ENCODE measurements at places on chromosomes 11 and 22.
A peak's percentile ranks its signal among the peaks of the same experiment; 100 is the strongest.

DNA sequence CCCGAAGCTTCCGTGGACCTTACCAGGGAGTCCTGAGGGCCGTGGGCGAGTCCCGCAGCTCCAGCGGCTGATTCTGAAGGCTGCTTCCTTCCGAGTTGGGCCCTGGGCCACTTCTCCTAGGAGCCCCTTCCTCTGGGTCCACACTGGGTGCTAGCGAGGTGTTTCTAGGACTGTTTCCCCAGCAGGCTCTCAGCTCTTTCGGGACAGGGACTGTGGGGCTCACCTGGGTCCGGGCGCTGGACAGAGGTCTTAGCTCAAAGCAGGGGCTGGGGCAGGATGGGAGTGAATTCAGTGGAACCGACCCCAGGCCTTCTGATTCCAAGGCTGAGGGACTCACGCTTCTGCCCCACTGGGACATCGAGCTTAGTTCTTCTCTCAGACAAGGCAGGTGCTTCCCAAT lies 29.3 kb upstream of the CSNK1E start:
- no peak for DNase-seq

- peak; percentile 16 for DNase-seq
Observed at GRCh38 chr11:111977146-111978027, 40.2 kb downstream of the DIXDC1 start.

- DNase-seq: no peak
Observed at GRCh38 chr11:90558328-90558865, 335.5 kb upstream of the CHORDC1 start.

GRCh38 chr11:6443269-6444003 lies 2.6 kb upstream of the HPX start:
- peak; percentile 46 for DNase-seq

DNA sequence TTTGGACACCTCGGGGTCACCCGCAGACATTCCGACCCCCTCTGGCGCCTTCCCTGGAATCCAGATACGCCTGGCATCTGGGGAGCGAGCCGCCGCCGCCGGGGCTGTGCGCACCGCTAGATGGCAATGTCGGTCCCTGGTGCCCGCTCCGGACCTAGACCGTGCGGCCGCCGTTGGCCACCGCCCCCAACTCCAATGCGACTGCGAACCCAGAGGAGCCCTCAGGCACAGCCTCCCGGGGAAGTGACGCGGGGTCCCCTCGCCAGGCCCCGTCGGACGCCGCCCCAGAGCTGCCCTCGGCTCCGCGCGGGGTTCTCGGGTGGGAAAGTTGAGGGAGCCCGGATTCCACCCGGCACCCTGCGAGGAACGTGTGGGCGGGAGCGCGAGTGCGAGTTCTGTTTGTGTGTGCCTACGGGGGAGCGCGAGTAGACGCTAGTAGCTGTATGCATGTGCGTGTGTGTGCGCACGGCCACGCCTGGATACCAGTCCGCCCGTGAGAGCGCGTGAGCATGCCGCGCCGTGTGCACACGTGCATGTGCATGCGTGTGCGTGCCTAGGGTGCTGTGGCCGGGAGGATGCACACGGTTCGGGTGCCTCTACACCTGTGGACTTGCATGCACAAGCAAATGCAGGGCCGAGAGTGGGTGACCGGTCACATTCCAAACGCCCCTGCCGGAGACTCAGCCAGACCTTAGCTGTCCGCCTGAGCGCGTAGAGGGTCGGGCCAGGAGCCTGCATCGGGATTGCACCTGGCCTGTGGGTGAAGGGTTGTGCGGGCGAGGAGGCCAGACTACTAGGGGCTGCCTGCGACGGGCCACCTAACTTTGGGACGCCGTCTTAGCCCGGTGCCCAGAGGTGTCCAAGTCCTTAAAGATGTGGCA lies 1.9 kb downstream of the CHRM4 start:
- peak; percentile 43 for DNase-seq

DNA sequence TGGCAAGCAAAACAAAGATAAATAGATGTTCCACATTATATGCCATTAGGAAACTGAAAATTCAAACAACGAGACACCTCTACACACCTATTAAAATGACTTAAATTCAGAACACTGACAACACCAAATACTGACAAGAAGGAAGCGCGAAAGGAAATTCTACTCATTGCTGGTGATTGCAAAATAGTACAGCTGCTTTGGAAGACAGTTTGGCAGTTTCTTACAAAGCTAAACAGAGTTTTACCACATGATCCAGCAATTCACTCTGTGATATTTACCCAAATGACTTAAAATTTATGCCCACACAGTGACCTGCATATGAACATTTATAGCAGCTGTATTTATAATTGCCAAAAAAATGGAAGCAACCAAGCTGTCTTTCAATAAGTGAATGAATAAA lies 232.6 kb downstream of the CASP12 start:
- peak; percentile 36 for DNase-seq

DNA sequence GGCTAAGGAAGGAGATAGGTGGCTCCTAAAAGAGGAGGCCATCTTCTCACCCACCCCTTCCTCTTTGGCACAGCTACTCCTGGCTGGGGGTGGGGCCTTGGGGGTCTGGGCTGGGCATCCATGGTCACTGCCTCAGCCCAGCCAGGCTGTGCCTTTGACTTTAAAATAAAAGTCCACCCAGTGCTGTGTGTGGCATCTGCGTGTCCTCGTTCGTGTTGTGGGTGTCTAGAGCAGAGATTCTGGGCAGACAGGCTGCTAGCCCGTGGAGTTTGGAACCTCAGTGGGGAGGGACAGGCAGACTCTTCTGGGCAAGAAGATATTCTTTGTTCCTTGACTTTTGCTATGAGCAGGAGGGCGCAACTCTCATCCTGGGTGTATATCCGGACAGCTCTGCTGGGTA lies 13.1 kb downstream of the RPS6KA4 start:
- no peak for DNase-seq

DNA sequence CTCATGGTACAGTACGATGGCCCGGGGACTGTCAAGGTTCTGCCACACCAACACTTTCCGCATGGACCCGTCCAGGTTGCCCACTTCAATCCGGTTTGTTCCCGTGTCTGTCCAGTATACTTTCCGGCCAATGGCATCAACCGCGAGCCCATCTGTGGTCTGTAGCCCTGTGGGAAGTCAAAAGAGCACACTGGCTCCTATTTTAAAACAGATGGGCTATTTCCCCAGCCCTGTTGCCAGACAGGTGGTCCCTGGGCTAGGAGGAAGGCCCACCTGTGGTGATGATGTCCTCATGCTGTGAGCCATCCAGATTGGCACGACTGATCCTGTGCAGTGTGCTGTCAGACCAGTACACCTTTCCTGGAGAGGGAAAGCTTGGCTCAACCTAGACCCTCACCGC lies 30.4 kb upstream of the CKAP5 start:
- no peak for DNase-seq

GRCh38 chr11:45930031-45930794 lies 7.8 kb downstream of the LARGE2 start:
- no peak for DNase-seq

DNA sequence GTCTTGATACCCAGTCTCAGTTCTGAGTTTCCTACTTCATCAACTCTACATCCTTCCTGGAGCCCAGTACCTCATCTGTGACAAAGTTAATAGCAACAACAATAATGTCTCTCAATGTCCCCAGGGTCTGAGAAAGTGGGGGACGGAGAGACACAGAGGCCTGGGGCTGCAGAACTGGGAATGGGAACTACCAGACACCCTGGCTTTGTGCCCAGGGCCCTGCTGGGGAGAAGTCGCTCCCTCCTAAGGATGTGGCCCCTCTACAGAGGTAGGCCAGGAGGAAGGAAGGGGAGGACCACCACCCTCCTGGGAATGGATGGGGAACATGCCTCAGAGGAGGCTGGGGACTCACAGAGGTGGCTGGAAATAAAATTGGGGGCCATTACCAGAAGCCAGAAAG lies 5.5 kb downstream of the PRG3 start:
- no peak for DNase-seq

DNA sequence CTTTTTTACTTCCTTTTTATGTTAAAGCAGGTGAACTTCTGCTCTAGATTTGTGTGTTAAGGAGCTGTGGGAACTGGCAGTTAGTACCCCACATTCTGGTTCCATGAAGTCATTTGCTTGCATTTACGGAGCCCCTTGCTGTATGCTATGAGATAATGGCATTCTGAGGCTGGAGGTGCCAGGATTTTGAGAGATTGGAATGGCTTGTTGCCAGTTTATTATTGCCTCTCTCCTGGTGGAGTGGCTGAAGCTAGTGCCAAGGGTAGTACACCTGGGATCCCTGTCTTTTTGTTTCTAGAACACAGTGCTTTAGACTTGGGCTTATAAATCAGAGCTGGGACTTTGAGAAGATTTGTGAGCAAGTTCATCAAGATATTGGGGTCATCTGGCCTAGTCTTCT lies 73.8 kb downstream of the STIM1 start:
- no peak for DNase-seq

GRCh38 chr11:83181815-83182214 lies 11.7 kb upstream of the ANKRD42 start:
- no peak for DNase-seq

GRCh38 chr11:5611627-5612026 lies 13.2 kb upstream of the TRIM34 start:
- DNase-seq: no peak

GRCh38 chr11:67345247-67345919 lies 8.0 kb downstream of the POLD4 start:
- no peak for DNase-seq

DNA sequence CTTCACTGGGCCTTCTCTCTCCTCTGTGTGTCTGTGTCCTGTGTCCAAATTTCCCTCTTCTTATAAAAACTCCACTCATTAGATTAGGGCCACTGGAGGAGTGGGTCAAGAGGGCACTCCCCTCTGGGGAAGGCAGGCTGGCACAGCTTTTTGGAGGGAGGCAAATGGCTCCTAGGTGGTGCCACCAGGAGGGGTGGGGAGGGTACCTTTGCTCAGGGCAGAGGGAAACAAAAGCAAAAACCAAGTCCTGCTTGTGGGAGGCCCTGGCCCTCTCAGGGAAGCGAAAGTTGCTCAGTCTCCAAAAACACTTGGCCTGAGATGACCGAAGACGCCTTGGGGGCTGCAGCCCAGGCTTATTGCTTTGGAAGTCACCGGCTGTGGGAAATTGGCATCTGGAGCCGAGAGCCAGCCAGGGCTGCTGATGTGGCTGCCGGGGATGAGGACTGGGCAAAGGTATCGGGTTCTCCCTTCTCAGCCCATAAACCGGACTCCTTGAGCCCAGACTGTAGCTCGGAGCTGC lies 48.2 kb upstream of the ANO1 start:
- DNase-seq: no peak

GRCh38 chr11:115184901-115185300 lies 319.3 kb downstream of the CADM1 start:
- no peak for DNase-seq

DNA sequence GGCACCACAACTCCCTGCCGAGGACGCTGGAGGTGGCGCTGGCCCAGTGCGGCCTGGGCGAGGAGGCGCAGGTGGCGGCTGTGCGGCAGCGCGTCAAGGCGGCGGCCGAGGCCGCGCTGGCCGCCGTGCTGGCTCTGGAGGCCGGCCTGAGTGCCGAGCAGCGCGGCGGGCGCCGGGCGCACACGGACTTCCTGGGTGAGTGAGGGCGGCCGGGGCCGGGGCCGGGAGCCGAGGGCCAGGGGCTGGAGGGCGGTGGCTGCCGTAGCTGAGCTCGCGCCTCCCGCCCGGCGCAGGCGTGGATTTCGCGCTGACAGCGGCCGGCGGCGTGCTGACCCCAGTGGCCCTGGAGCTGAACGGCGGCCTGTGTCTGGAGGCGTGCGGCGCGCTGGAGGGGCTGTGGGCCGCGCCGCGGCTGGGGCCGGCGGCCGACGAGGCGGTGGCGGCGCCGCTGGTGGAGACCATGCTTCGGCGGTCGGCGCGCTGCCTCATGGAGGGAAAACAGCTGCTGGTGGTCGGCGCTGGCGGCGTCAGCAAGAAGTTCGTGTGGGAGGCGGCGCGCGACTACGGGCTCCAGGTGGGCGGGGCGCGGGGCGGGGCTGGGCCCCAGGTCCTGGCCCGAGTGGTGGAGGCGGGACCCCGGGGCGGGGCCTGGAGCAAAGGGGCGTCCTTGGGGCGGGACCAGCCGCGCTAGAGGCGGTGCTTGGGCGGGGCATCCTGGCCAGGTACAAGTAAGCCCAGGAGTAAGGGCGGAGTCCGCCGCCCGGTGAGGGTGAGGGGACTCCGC lies 5.4 kb downstream of the CARNS1 start:
- DNase-seq: peak; percentile 90

GRCh38 chr11:76466666-76467065 lies 21.8 kb downstream of the EMSY start:
- no peak for DNase-seq

DNA sequence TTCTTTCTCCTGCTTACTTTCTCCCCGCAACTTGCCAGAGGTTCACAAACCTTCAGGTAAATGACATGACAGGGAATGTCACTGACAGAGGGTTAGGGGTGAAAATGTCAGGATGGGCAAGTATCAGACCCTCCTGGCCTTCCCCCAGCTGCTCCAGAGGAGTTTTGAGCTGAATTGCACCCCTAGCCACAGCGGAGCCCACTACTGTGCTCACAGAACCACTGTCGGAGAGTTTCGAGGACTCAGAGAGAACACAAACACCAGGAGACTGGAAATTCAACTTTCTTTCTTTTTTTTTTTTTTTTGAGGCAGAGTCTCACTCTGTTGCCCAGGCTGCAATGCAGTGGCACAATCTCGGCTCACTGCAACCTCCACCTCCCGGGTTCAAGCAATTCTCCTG lies 21.5 kb upstream of the P2RY2 start:
- DNase-seq: no peak

GRCh38 chr11:123856444-123856843 lies 29.0 kb downstream of the TMEM225 start:
- DNase-seq: no peak

GRCh38 chr11:26762089-26762488 lies 40.2 kb upstream of the SLC5A12 start:
- DNase-seq: no peak

GRCh38 chr11:79592406-79592805 lies 151.6 kb upstream of the TENM4 start:
- DNase-seq: no peak

DNA sequence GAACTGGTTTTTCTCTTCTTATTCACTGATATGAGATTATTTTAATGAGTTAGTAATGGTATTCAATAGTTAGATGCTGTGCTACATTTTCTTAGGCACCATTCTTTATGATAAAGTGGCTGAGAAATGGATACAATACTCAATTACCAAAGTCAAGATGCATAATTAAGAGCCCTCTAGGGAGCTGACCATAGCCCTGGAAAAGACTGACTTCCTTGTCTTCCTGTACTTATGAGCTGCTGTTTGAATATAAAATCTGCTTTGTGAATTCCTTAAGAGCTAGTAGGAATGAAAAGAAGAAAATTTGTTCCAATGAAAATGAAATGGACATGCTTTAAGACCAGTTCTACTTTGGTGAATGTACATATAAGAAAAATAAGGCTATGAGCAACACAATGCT lies 452.3 kb downstream of the KCNA4 start:
- DNase-seq: no peak
